Activated T-cell treated with anti-CD3 and anti-CD28 coated beads for 4 hours (primary cell): ENCODE measurements at places on chromosomes 7 and 10.

- DNase-seq, result no peak
Observed at GRCh38 chr10:113060201-113061053, 110.4 kb downstream of the TCF7L2 start.

DNA sequence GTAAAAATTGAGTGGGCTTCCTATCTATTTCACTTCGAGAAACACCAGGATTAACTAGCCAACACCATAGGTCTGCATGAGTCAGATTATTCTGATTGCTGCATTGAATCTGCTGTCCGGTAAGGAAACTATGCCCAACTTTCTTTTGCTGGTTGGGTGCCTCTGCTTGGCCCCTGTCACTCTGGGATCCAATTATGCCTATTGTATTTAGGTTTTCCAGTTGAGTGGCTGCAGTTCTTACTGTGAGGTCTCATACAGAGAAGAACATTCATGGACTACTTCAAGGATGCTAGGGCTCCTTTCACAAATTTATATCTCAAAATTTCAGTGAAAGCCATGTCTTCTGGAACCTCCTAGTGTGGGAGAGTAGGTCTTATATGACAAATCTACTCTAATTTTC, 215.1 kb upstream of the SORCS1 start:
- DNase-seq, result no peak

DNA sequence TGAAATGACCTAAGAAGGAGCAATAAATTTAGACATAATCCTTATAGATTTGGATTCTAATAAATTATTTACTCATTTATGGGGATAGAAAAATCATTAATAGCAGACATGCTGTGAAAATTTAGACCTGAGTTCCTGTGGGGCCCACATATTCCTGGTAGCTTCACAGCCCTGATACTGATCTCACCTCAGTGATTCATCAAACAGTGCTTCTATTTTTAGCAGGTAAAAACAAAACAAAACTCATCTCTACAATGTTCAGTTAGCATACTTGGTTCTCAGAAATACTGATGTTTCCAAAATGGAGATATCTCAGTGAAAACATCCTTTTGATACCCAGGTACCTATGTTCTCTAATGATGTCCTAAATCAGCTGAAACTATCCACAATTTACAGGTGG, 841.1 kb upstream of the SORCS1 start:
- DNase-seq, result no peak

DNA sequence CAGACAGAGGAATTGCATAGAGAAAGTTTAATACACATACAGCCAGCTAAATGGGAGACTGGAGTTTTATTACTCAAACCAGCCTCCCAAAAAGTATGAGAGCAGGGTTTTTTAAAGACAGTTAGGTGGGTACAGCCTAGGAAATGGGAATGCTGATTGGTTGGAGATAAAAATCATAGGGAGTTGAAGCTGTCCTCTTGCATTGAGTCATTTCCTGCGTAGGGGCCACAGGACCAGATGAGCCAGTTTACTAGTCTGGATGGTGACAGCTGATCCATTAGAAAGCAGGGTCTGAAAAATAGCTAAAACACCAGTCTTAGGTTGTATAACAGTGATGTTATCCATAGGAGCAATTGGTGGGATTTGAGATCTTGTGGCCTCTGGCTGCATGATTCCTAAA, 76.1 kb upstream of the POM121L12 start:
- DNase-seq, result no peak

- no peak for DNase-seq
Observed at GRCh38 chr7:110144599-110144998, 946.3 kb upstream of the LRRN3 start.

DNA sequence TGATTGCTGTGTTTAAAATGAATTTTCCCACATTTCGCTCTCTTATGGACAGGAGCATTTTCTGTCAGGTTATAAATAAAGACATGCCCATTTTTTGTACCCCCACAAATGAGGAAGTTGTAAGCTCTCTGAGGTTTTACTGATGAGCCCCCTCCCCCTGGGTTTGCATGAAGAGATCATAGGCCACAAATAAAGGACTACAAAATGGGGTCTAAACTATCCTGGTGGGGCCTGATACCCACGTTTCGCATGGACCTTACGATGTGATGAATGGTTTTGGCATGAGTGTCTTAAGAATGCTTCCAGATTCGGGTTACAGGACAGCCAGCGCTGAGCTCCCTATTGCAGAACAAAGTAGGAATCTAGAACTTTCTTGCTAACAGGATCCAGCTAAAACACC, 5.8 kb downstream of the IKZF1 start:
- no peak for DNase-seq

DNA sequence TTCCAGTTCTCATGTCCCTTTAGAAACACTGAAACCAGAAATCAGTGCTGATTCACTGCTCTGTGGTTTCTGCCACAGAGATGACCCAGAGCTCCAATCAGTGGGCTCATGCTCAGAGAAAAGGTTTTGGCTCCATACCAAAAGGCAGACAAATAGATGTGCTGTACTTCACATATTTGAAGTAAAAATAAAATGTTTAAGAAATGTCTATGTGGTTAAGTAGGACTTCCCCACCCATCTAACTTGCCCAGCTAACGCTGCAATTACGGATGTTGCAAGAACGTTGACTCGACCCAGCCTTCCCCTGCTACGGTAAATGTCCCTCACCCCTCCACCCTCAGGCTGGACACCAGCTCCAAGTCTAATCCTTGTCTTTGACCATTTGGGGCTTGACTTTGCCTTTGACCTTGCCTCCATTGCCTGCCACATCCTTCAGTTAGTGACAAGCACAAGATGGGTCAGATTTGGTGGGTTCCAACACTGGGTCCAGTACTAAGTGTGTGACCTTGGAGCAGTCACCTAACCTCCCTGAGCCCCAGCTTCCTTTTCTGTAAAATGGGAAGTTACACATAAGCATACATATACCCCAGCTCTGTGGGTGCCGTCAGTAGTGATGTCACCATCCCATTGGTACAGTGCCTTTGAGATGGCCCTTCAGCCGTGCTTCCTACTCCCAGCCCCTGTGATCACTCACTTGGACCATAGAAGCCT, 95.8 kb downstream of the CHST15 start:
- no peak for DNase-seq

- DNase-seq, result no peak
Observed at GRCh38 chr10:43627942-43628341, 20.7 kb downstream of the ZNF32 start.

- no peak for DNase-seq
Observed at GRCh38 chr7:151313857-151314256, 27.8 kb upstream of the NUB1 start.

GRCh38 chr7:31747553-31747952, 60.5 kb downstream of the PPP1R17 start:
- DNase-seq, result no peak

GRCh38 chr7:144834641-144835144, 1.2 kb downstream of the TPK1 start:
- peak; percentile 31 for DNase-seq

- DNase-seq, result no peak
Observed at GRCh38 chr7:19146699-19147098, 1.5 kb upstream of the FERD3L start.

GRCh38 chr7:121329191-121330052, 622 bp downstream of the WNT16 start:
- DNase-seq, result no peak

GRCh38 chr7:90669492-90669891, 73.4 kb downstream of the CDK14 start:
- DNase-seq, result no peak

DNA sequence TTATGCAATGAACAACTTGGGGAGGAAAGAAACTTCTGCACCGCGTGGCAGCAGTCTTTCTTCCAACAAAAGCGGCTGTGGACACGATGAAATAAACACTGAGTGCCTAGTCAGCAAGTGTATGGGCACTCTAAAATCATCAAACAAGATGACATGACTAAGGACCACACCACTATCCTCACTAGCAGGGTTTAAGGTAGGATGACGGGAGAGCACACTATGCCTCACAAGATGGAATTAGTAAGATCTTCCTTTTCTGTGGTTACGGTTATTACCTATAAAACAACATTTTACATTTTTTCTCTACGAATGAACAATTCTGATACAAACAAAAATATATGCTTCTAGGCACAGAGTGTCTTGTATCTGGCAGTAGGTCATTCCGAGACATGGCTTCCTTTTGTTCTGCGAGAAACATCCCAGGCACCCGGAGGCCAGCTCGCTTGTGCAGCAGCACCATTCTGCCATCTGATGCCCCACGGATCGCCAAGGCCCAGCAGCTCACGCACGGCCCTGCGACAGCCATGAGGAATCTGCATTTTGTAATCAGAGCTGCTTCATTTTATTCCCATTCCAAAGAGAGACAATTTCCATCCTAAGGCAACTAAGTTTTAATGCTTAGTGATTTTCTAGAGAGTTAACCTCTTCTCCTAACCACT, 54.1 kb upstream of the NCAPG2 start:
- no peak for DNase-seq

DNA sequence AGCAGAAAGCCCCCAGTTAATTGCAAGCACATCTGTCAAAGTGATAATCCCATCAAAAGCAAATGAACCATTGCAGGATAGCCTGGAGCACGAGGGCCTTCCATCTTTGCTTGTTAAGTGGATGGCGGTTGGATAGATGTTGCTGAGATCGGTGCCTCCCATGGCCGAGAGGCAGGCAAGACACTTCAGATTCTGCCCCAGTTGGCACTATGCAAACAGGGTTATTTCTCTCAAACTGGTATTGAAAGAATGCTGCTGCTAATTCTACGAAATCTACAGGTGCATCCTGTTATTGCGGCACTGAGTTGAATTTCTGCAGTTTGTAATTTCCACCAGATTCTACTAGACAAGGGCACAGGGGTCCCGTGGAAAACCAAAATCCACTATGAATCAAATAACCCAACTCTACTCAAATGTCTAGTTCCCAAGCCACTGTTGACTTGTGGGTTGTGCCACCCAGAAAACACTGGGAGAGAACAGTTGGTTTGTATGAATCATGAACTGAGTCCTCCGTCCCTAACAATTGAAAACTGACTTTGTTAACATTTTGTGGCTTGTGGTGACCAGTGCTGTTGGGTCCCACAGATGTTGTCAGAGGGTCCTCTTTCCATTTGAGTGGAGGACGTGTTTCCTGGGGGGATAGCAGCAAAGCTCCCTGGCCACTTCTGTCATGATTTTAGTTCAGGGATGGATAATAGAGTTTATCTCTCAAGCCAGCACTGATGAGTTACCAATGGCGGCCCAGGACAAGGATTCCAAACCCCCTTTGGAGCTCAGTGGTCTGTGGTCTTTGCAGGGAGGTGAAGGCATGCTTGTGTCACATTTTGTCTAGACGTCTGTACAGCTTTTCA, 7.1 kb upstream of the IL2RA start:
- no peak for DNase-seq

- DNase-seq, result no peak
Observed at GRCh38 chr10:89792187-89792586, 90.8 kb downstream of the KIF20B start.

DNA sequence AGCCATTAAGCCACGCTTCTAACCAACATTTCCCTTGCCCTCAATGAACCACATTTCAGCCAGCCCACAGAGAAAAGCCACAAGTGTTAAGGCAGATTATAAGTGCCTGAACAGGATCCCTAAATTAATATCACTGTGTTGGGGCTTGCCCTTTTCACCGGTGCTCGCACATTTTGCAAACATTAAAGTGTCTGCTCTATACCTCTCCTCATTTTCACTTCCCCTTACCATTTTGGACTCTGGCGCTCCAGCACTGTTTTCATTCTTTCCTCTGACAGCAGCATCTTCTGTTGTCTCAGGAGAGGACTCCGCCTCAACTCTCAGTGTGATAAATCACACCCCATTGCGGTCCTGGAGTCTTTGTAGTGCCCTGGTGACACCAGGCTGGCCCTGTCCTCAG, 274.2 kb downstream of the BAMBI start:
- no peak for DNase-seq

GRCh38 chr7:37113661-37114355, 334.9 kb downstream of the ELMO1 start:
- DNase-seq, result no peak
